AG04449 (cell line): ENCODE measurements at places on chromosomes 12 and 14.

DNA sequence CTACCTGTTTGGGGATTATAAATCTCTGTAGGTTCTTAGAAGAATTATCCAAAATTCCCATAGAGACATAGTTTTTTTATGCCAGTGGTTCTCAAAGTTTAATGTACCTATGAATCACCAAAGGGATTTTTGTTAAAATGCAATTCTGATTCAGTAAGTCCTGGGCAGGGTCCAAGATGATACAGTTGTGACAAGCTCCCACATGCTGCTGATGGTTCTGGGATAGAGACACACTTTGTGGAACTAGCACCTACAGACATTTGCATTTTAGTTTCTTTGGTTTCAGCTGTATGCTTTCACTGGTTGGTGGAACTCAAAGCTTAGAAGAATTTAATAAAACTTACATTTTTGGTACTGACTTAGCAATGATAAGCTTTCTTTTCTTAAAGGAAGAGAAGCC lies 80.4 kb downstream of the PTCSC3 start:
- DNase-seq: peak; percentile 19

- no peak for DNase-seq
These were observed 149.0 kb downstream of the KITLG start for GRCh38 chr12:88431246-88431645.

GRCh38 chr12:50234347-50234746 lies 49.0 kb downstream of the LIMA1 start:
- DNase-seq: no peak

DNA sequence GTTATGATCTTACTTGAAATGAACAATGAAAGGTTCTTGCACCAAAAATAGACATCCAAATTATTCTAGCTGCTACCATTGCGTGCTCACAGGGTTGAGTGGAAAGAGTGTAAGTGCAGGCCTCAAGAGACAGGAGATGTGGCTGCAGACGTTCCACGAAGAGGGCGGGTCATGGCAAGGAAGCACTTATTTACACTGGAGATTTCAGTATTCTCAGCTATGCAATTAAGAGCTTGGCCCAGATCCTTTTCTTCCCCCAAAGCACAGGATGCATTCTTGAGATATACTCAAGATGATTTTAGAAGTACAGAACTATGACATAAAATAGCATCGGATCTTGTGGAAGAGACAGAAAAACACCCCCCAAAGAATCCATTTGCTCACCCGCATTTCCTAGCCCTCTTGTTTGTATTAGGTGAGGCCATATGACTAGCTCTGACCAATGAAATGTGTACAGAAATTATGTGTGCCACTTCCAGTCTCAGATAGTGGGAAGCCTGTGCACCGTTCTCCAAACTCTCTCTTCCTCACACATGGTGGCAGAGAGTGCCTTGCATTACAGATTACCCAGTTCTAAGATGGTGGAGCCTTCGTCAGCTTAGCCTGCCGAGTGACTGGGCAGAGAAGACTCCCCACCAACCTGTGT lies 261.4 kb downstream of the TTC8 start:
- peak; percentile 23 for DNase-seq

- DNase-seq: no peak
These were observed 3.2 kb downstream of the DUSP6 start for GRCh38 chr12:89348894-89349699.
